ENCODE measurements at places on chromosomes 6 and 20.

DNA sequence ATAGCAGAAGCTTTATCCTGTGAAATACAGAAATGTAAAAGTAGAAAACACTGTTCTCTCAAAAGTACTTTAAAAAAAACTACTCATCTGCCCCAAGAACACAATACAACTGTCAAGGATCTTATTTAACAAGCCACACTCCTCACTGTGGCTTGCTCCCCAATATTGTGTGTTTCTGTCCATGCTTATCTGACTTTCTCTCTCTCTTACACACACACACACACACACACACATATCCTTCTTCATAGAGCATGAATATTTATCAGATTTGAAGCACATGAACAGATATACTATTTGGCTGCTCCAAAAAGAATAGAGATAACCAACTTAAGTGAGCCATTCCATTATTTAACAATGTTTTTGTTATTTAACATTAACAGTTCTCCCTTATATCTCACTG, 3.6 kb upstream of the PHIP start:
- no peak for DNase-seq

GRCh38 chr6:116158641-116159040, 32.7 kb upstream of the COL10A1 start:
- DNase-seq = peak; percentile 32

DNA sequence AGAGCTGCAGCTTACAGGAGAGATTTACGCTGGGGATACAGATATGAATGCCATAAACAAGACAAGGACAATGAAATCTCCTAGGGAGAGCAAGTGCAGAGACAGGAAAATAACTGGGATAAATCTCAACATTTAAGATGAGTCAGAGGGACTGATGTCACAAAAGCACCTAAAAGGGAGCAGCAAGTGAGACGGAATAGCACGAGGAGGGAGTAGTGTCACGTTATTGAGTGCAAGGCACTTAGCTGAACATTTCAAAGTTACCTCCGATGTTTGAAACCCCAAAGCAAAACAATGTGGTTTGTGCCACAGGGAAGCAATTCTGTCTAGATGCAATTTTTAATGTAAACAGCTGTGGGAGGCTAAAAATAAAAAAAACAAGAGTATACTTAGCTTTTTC, 1131.7 kb upstream of the EYS start:
- DNase-seq = no peak

GRCh38 chr6:13531956-13532355, 42.4 kb upstream of the SIRT5 start:
- no peak for DNase-seq

DNA sequence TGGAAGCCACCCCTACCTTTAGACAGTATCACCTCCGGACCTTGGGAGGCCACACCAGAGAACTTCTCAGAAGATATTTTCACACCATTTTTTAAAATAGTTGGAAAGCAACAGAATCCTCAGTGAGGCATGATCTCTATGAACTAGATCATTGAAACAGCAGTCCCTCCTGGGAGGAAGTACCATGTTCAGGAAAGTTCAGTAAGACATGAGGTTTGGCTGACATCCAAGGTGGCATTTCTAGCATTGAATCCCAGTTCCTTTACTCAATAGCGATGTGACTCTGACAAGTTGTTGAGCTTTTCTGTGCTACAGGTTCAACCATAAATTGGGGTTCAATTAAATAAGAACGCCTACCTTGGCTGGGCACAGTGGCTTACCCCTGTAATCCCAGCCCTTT, 169.0 kb downstream of the TBC1D7 start:
- DNase-seq = no peak

- no peak for DNase-seq
Measured at GRCh38 chr20:31974951-31975487, 7.1 kb downstream of the XKR7 start.

- DNase-seq = no peak
Measured at GRCh38 chr6:71412559-71413140, 124.0 kb downstream of the OGFRL1 start.
